ENCODE measurements at places on chromosomes 1 and 21.

- no peak for DNase-seq
These were observed 37.3 kb downstream of the CHAF1B start for GRCh38 chr21:36422279-36423098.

DNA sequence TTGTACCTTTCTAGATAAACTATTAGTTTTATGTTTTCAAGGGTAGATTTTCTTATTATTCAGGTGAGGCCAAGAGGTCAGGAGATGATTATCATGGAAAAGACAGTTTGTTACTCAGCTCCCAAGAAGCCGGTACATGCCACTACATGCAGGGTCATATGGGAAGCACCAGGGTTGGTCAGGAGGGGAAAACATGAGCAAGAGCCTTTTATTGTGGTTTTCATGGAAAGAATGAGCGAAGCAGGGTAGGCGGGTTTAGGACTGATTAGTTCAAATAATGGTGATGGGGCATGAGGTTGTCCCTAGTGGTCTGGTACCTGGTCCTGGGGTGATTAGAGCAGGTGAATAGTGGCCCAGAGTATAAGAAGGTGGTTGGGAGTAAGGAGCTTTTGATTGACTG is 189.9 kb downstream of the APP start:
- DNase-seq: no peak

GRCh38 chr1:27542463-27543273 is 52.7 kb upstream of the WASF2 start:
- DNase-seq: no peak

GRCh38 chr1:183180634-183181056 is 5.4 kb upstream of the LAMC2 start:
- no peak for DNase-seq

- DNase-seq: no peak
These were observed 200.6 kb downstream of the SMYD3 start for GRCh38 chr1:246306415-246307037.

DNA sequence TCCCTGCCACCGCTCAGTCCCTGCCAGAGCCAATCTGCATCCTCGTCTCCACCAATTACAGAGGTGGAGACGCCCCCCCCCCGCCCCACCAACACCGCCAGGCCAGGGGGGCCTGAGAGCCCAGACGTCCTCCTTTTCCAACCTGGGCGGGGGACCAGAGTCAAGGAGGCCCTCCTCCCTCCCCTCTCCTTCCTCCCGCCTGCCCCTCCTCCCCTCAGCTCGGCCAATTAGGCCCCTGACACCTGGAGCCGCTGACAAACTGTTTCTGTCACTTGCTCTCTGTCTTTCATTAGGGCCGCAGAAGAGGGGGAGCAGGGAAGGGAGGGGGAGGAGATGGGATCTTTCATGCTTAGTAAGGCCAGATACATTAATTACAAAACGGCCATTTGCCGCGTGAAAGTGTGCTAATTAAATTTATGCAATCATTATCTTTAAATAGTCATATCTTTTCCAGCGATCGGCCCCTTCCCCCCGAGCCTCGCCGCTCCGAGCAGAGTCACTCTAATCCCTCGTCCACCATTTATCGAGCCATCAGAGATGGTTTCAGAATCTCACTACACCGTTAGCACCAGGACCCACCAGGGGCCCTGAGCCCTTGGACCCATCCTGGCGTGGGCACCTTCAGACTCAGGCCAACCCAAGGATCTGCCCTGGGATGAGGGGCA is 94.7 kb downstream of the PAX7 start:
- DNase-seq: no peak

DNA sequence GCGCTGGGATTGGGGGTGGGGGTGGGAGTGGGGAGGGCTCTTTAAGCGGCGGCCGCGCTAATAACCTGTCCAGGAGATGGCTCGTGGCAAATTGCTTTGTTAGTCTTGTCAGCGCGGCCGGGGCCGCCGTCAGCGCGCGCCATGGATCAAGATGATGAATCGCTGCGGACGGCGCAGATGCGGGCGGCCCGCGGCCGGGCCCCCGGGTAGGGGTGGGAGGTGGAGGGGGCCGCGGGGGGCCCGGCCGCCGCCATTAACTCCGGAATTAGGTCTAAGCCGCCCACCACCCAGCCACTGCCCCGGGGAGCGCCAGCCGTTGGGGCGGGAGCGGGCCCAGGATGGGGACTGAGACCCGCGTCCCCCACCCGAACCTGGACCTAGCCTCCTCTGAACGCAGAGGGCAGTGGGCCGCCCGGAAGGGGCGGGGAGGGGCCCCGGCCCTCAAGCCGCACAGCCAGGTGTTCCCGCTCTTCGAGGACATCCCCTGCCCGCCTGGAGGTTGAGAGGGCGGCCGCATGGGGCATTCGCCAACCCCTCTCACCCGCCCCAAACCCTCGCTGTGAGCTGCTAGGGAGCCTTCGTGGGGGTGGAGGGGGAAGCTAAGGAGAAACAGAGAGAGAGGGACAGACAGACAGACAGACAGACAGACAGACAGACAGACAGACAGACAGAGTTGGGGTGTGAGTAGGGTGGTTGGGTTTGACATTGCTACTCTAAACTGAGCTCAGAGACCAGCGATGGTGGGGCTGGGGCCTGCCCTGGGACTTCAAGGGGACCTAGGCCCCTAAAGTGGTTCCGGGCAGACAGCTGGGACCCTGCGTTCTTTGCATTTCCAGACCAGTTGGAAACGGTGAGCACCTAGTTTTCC is 3.8 kb upstream of the DMBX1 start:
- DNase-seq: no peak

DNA sequence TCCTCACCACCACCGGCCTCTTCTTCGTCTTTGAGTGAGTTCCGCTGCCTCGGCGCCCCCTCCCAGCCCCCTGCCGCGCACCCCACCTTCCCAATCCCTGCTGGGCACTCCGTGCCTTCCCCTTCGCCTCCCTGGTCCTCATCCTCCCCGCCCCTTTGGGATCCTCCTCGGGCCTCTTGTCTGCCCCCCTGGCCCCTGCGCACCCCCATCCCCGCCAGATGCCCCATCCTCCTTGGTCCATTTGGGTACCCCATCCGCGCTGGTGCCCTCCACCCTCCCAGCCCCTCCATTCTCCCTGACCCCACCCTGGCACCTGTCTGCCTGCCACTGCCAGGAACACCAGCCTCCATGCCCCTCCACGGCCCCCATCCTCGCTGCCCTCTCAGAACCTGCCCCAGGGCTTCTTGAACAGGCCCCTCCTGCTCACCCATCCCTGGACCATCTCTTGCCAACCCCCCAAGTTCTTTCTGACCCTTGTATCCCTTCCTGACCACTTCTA is 667 bp downstream of the ZDHHC18 start:
- DNase-seq: no peak

DNA sequence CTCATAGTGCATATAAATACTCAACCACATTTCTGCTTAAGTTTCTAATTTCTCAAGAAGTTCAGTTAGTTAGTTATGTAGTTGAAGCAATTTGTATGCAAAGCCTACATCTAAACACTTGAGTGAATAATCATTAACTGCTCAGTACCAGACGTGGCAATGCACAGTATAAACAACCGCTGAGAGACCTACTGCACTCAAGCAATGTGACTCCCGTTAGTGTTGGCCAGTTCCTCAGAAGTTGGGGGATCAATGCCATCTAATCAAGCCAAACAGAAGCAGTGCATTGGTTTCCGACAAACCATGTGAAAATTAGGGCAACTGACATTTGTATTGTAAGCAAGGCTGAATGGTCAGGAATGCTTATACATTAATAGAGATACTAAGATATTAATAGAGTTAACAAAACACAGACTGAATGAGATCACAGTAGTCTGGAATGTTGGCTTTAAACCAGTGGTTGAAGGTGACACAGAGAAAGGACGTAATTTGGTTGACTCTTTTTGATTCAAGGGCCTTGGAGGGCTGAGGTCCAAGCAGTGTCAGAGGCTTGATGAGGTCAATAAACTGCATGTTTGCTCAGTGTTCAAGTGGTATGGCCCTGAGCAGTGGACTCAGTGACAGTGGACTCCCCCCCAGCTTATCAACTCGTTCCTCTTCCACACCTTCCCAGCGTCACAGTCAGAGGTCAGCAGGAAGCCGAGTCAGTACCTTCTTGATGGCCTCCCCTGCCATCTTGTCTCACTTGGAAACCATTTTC is 255.5 kb downstream of the CTH start:
- DNase-seq: no peak

GRCh38 chr21:35100349-35100811 is 51.3 kb upstream of the RUNX1 start:
- DNase-seq: no peak

DNA sequence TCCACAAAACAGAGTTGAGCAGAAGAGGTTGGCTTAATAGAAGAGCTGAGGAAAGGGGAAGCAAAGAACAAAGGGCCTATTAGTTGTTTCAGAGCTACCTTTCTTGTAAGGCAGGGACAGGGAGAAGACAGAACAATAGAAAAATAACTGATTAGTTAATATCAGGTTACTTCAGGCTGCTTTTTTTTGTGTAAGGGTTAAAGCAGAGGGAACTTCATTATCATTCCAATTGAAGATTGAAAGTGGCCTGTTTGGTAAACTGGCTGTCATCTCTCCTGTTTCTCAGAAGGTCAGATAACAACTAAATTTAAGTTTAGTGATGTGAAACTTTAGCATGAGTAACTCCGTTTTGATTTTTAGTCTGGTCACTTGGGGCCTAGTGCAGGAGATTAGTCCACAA is 22.3 kb downstream of the CDC42 start:
- no peak for DNase-seq

- DNase-seq: no peak
These were observed 1.1 kb downstream of the C2CD2 start for GRCh38 chr21:41952568-41953248.

Measured in stimulated activated CD8-positive, alpha-beta memory T cell treated with anti-CD3 and anti-CD28 coated beads, Interleukin-7, amount 100 ng/mL, for 1 hour (primary cell).